GM12892 (cell line): ENCODE measurements at places on chromosomes 4 and X.

GRCh38 chr4:14934704-14935390 lies 67.4 kb upstream of the CPEB2 start:
- no peak for DNase-seq

DNA sequence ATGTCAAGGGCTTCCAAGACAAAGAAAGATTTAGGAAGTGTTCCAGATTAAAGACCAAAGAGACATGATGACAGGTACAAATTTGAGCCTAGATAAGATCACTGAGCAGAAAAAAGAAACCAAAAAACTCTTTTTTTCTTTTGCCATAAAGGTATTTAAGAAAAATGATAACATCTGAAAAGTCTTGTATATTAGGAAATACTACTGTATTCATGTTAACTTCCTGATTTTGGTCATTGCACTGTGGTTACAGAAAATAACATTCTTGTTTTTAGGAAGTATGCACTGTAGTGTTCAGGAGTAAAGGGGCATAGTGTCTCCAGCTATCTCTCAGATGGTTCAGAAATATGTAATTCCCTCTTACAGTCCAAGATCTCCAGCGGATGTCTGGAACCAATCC lies 37.1 kb downstream of the RWDD4 start:
- DNase-seq: no peak

DNA sequence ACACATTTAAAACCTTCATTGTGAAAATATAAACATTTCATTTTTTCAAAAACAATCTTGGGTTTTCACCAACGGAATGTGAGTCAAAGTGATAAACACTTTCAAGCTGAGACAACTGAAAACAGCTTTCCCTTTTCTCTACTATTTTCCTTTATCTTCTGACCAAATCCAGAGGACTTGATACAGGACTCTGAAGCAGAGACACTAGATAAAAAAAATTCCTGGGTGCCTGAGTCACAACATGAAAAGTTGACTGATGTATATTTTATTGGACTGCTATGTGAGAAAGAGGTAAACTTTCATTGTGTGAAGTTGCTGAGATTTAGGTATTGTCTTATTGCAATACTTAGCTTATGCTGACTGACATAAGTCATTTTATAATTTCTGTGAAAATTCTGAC lies 411.2 kb downstream of the SPOCK3 start:
- no peak for DNase-seq

GRCh38 chrX:154355776-154356140 lies 18.7 kb downstream of the FLNA start:
- DNase-seq: no peak

DNA sequence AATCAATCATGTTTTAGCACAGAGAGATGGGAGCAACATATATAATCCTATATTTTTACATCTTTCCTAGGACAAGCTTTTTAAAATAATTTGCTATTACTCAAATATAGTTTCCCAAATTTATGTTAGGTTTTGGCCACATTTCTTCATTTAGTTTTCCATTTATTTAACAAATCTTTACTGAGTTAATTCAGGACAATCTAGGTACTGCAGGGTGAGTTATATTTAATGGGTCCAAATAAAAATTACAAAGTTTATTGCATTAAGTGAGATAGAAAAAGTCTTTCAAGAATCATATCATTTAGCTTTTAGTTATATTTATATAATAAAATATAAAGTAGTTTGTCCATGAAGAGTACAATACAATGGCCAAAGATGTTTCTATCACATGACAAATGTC lies 269.2 kb downstream of the EPHA5 start:
- no peak for DNase-seq
